ENCODE measurements at places on chromosomes 7 and 10.
A peak's percentile ranks its signal among the peaks of the same experiment; 100 is the strongest.

- DNase-seq, result no peak
Observed at GRCh38 chr7:51021906-51022570, 239.3 kb upstream of the GRB10 start.

DNA sequence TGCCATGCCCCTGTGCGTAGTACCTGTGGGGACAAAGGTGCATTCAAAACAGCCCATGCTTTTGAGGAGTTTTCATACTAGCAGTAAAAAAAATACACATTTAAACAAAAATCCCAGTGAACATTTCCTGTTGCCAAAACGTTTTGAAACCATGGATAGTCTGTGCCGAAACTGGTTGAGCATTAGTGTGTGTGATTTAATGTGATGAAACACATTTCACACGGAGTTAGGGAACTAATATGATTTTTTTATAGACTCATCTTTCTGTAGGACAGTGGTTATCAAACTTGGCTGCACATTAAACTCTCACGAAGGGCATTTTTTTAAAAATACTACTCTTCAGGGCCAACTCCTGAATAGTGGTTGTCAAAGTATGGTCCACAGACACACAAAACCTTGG is 111.8 kb upstream of the CREB5 start:
- no peak for DNase-seq

DNA sequence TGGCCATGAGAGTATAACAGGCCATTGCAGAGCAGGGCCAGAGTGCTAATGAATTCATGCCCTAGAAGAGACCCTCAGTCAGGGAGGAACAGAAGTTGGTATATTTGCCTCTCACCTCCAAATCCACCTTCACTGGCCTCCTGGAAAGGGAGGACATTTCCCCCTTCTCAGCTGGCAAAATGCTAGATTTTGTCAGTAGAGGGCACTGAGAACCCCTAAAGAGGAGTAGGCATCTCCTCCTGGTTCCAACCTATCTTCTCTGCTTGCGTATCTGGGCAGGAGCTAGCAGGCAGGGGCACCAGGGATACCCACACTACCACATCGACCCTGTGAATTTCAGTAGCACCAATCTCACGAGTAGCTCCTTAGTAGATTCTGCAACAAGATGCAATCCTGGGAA is 79.8 kb upstream of the GHITM start:
- DNase-seq, result no peak

DNA sequence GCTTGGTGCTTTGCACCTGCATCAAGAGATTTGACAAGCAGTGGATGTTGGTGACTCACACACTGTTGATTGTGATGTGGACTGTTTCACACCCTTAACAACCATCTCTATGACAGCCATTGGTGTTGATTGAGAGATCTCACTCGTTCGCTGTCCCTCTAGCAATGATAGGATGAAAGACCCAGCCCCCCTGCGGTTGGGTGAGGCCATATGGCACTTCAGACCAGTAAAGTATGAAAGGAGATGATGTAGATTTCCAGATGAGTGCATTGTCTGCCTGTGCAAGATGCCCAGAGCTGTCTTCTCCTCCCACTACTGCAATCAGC is 138.7 kb upstream of the PRR15 start:
- no peak for DNase-seq

GRCh38 chr7:152464312-152465118 is 28.7 kb upstream of the KMT2C start:
- DNase-seq, result peak; percentile 46

Data from activated CD4-positive, alpha-beta T cell treated with anti-CD3 and anti-CD28 coated beads, Interleukin-2, amount 50 U/mL, for 4 hours (primary cell).